ENCODE measurements at places on chromosomes 1 and 21.

DNA sequence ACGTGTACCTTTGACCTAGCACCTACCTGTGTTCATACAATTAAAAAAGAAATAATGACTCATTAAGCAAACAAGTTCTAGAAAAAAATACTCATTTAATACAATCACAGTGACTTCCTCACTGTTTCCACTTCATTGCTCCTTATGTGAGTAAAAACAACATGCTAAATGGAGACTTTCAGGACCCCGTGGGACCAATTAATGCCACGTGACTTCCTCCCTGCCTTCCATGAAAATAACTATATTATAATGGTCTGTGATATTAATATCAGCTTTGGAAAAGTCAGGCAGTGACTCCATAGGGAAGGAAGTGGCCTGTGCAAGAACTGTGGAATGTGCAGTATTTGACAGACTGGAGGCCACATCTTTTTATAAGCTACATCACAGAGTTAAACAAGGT is 337.8 kb downstream of the HLX start:
- no peak for DNase-seq

DNA sequence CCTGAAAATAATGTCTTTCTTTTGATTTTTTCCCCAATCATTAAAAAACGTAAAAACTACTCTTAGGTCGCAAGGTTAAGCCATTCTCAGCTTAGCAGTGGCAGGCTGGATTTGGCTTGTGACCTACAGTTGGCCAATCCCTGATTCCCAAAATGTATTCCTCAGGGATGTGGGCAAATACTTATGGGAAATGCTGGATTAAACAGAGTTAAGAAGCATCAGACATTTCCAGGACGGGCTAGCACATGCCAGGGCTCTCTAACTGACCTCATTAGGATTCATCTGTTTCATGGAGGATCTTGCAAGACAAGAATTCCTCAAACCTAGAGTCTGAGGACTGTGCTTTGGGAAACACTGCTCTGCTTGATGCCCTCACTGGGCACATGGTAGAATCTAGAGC is 982 bp upstream of the IL24 start:
- DNase-seq, result no peak

- DNase-seq, result peak; percentile 72
Observed at GRCh38 chr1:34781844-34782391, 904 bp downstream of the GJB3 start.

- no peak for DNase-seq
Observed at GRCh38 chr1:90831910-90832309, 114.8 kb upstream of the BARHL2 start.

GRCh38 chr1:152546704-152547103 is 19.9 kb downstream of the LCE3E start:
- no peak for DNase-seq

DNA sequence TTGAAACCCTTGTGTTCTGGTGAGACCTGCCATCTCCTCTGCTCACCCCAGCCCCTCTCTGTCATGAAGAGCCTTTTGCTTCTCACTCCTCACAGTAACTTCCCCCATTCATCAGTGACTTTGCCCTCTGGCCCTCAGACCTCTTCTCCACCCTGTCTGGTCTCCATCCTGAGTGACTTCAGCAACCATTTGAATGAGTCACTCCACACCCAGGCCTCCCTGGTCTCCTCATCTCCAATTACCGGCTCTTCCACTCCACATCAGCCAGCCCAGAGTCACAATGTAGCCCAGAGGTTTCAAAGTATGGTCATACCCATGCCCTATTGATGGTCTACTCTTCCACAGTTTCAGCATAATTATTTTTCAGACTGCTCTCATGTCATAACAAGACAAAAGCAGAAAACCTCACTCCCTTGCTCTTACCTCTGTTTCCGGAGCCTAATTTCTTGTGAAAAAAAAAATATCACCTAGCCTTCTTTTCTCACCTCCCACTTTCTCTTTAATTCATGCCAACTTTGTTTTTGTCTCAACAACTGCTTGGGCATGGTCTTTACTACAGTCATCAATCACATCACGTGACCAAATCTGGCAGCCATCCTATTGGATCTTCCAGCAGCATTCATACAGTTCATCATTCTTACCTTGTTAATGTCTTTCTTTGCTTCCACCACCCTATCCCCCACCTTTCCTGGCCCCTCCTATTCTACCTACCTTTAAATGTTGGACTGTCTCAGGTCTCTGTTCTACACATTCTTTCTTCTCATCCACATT is 35.6 kb upstream of the NEK7 start:
- DNase-seq, result peak; percentile 84

GRCh38 chr1:8816831-8817411 is 519 bp downstream of the RERE start:
- DNase-seq, result peak; percentile 36

DNA sequence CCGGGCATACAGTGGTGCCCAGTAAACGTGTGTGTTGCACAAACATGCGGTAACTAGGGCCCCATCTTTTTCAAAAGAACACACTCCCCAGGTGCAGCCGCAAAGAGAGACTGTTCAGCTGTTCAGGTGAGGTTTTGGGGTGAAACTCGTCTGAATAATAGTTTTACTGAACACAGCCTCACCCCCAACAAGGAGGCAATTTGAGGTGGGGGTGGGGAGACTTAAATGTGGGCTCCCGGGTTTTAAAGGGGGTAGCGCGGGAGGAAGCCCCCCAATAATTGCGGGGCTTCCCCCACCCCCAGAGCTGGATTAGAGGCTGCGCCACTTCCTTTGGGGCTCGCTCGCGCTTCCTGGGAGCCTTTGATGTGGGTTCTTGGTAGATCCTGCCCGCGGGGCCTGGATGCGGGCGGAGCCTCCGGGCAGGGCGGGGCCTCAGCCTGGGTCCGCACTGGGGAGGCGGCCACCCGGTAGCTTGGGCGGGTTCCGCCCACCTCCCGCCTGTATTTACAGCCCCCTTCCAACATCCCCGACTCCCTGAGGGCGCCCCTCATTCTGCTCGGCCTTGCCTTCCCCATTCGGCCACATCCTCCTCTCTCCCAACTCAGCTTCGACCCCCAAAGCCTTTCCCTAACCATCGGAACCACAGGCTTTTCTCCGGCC is 6.4 kb upstream of the EPHA2 start:
- DNase-seq, result no peak

DNA sequence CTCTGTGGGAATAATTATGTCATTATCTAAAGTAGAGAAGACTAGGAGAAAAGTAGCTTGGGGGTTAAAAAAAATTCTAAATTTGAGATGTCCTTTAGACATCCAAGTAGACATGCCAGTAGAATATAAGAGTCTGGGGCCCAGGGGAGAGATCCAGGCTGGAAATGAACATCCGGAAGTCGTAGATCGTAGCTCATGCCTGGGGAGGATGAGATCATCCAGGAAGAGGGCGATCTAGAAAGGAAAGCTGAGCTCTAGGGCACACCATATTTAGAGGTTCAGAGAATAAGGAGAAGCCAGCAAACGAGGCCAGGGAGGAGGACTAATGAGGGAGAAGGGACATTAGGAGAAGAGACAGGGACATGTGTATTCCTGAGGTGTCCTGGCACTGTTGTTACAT is 12.2 kb downstream of the NGF start:
- DNase-seq, result no peak

- no peak for DNase-seq
Observed at GRCh38 chr1:101233495-101233894, 3.3 kb upstream of the S1PR1 start.

DNA sequence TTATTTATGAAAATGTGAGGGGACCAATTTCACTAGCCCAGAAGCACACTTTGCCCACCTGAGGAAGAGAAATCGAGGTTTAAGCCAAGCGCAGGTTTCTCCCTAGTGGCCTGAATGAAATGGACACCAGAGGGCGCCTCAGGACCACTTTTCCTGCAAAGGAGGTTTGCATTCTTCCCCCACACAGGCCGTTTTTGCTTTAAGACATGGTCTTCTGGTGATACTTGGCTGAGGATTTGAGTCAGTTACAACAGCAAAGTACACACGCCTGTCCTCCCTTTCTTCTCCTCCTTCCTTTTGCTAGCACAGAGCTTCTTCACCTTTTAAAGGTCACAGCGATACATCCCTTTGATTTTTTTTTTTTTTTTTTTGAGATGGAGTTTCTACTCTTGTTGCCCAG is 5.4 kb downstream of the PLA2G2E start:
- DNase-seq, result peak; percentile 60

- DNase-seq, result no peak
Observed at GRCh38 chr1:208603721-208604120, 359.5 kb upstream of the PLXNA2 start.

DNA sequence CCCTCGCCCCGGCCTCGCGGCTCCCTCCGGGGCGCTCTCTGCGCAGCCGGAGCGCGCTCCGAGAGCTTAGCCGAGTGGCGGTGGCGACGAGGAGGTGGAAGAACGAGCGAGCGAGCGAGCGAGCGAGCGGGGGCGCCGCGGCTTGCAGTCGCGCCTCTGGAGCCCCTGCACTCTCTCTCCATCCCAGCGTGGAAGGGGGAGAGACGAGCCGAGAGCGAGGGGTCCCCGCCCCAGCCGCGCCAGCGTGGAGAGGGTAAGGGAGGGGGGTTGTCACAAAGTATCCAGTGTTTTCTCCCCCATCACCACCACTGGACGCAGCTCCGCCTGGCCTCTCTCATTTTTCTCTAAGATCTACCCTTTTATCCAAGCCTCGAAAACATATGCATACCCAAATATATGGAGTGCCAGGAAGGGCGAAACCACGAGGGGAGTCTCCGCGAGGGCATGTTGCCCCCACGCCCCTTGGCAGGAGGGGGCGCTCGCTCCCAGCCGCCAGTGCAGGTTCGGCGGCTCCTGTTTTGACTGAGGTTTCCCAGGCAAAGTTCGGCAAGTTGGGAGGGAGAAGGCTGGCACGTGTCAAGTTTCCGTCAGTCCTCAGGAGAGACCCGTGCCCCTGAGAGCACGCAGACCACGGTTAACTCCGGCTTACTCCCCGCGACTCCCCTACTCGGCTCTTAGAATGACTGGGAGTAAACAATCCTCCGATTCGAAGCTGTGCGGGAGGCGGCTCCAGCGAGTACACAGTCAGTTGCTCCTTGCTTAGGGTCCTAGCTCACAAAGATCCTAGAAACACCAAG is 569 bp upstream of the DAB1 start:
- no peak for DNase-seq

DNA sequence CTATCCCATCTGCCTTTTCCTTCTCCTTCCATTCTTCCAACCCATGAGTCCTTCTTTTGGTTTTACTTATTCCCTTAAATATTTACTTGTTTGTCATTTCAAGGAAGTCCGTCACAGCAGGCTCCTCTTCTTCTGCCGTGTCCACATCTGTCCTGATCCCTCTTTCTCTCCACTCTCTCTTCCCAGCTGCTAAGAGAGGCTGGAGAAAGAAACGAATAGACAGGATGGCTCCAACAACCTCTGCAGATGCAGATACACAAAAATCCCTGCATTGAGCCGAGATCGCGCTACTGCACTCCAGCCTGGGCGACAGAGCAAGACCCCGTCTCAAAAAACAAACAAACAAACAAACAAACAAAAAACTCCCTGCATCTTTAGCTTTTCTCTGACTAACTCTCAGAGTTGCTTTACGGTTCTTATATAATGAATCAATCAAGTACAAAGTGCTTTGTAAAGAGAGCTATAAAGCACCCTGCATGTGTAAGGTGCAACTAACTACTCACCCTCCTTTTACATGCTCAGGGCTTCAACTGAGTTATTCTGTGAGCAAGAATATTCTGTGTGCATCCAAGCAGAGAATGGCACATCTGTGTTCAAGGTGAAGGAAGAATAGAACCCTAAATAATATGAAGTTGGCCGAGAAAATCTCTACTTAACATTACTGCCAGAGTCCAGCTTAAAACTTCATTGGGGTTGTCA is 3.8 kb upstream of the SAMD13 start:
- no peak for DNase-seq

GRCh38 chr1:89147678-89148658 is 22.1 kb upstream of the GBP2 start:
- DNase-seq, result no peak

GRCh38 chr1:43143441-43143888 is 28.6 kb downstream of the EBNA1BP2 start:
- peak; percentile 11 for DNase-seq

DNA sequence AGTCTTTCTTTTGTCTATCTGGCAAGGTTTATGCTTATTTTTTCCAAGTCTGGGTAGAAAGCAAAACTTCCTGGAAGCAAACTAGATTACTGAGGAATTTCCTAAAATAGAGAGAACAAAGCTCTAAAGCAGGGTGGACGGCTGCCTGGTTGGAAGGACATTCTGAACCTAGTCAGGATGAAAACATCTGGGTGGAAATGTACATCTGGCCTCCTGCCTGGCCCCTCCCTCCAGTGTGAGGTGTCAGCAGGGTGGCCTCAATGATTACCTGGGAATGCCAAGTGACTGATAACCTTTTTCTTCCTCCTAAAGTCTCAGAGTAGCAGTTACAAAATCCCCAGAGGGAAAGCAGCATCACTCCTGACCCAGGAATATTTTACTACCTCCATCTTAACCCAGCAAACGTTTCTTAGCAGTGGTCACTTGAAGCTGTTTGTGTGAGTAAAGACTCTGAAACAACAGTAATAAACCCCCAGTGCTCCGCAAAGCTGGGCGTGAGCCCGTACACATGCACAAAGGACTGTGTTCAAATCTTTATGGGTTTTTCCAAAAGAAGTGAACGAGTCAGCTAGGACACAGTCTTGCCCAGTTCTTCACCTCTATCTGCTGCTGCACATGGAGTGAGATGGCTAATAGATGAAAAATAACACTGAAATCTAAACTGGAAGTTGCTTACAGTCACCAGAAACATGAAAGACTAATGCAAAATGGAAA is 18.9 kb downstream of the ANGPTL7 start:
- DNase-seq, result no peak

DNA sequence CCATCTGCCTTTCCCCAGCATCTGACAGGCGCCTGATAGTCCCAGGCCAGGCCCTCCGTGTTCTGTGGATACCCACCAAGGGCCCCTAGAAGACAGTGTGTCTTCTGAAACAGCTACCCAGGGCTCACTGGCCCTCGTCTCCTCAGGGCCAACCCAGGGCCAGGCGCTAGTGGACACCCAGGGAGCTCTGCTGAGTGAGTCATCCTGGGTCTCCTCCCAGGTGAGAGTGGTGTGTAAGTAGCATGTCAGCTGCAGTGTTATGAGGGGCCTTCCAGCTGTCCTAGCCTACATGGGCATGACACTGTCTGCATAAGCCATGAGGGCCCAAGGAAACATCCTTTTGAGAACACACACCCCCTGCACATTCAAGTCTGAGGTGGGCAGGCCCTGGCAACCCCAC is 36.7 kb downstream of the CHD5 start:
- DNase-seq, result peak; percentile 40

DNA sequence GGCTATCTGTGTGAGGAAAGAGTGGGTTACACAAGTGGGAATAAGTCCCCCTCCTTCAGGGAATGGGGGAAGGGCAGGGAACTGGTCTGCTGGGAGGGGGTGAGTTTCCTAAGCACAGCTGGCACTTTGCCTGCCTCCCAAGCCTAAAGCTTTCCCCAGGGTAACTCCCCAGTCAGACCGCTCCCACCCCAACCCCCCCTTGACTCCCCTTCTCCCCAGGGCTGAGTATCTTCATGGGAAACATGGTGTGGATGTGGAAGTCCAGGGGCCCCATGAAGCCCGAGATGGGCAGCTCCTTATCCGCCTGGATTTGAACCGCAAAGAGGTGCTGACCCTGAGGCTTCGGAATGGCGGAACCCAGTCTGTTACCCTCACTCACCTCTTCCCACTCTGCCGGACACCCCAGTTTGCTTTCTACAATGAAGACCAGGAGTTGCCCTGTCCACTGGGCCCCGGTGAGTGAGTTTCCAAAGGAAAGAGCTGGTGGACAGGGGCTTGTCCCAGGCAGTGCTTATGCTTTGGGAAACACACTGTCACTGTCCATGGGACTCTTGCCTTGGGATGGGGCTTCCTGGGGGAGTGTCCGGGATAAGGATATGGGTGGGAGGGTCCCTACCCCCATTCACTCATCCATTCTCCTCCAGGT is 14.9 kb downstream of the MOV10 start:
- no peak for DNase-seq
